Stomach (tissue), 19 donors: ENCODE measurements at places on chromosomes 16 and 17. TPM values are rescaled to one million over a fixed set of nuclear protein-coding genes. Genes with fewer than 3 reads are reported as not detected.

CACNG4 gene
- not detected for total RNA-seq

CDK5R1 gene
- 2.2 TPM for total RNA-seq

GALR2 gene
- not detected for total RNA-seq

SYCE1L gene
- not detected for total RNA-seq

CAPN15 gene
- total RNA-seq = 36.8 TPM

ELAC2 gene
- total RNA-seq = 88.1 TPM

C16orf90 gene
- total RNA-seq = not detected

CTRB1 gene
- not detected for total RNA-seq

ZC3H18 gene
- total RNA-seq = 17.8 TPM

TNFSF13 gene
- total RNA-seq = 16.9 TPM

MYH8 gene
- total RNA-seq = not detected

ZNF287 gene
- 4.5 TPM for total RNA-seq

GRCh38 chr17:31509095-31509804, 117.8 kb downstream of the RAB11FIP4 start:
- no peak for DNase-seq

- peak; percentile 72 for DNase-seq
Observed at GRCh38 chr16:15521758-15522509, 87.5 kb downstream of the BMERB1 start.

- no peak for DNase-seq
Observed at GRCh38 chr17:68861602-68862001, 93.6 kb downstream of the ABCA8 start.

- peak; percentile 90 for DNase-seq
Observed at GRCh38 chr16:67150047-67150832, 558 bp downstream of the B3GNT9 start.

GRCh38 chr17:8846768-8847211, 20.7 kb downstream of the PIK3R6 start:
- peak; percentile 67 for DNase-seq

GRCh38 chr17:17946093-17946492, 26.1 kb downstream of the TOM1L2 start:
- no peak for DNase-seq

DNA sequence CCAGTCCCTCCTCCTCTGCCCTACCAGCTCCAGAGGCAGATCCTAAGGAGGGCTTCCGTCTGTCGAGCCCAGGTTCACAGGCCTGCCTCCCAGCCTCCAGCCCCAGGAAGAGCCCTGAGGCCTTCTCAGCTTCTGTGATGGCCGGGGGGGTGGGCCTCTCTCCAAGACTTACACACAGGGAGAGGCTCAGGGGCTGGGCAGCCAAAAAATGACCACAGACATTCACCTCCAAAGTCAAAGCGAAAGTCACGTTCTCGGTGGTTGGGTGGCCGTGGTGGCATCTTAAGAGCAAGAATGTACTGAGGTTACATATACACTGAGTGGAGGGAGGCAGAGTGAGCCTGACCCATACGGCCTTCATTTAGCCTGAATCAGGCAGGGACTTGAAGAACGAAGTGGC, 119.1 kb downstream of the CCDC182 start:
- no peak for DNase-seq

DNA sequence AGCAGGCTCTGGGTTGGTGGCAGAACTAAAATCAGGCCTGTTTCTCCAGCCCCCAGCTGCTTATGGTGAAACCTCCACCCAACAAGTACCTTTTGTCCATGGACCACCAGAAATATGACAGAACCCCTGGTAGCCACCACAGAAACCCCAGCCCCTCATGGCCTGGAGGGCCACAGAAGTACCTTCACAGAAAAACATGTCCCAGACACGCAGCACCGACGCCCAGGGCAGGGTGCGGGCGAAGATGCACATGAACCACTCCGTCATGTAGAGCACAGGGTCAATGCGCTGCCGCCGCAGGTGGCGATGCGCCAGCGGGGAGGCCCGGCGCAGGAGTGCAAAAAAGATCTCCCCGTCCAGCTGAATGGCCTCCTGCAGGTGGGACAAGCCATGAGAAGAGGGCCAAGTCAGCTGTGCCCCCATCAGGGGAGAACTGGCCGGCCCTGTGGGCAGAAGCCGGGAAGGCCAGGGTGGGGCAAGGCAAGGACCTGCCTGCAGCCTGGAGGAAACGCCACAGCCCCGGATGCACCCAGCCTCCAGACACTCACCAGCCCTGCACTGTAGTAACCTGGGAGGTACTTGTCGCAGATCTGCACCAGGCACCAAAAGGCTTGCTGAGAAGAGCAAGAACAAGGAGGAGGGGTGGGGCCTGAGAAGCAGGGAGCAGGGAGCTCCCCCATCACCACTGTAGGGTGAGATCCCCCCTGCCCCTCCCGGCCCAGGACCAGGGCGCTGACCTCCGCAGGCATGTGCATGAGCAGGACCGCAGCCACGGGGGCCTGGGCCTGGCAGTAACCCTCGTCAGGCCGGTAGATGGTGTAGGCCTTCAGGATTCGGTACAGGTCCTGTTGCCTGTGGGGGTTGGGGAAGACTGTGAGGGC, 4.1 kb upstream of the CD2BP2 start:
- DNase-seq = no peak

DNA sequence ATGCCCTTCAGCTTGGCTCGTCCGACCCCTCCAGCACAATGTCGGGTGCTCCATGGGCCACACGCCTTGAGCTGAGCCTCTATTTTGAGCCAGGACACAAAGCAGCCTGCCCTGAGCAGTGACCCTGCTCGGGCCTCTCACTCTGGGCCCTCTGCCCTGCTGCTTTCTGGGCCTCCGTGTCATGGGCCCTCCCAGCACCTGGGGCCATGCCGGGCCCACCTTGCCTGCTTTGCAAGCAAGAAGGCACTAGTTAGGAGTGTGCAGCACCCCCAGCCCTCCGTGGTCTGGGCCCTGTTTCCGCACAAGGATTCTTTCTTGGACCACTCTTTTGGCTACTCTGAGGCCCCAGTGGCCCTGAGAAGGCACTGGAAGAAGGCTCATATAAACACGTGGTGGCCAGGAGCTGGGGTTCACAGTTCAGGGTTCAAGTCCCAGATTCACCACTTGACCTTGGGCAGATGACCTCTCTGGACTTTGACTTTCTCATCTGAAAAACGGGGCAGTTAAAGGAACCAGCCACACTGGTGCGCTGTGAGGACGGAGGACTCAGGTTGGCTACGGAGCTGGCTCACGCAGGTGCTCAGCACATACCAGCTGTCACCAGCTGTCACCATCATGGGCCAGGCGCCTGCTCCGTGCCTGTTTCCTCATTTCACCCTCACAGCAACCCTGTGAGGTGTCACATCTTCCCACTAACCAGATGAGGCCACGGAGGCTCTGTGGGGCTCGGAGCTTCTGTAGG, 166.0 kb upstream of the GSE1 start:
- peak; percentile 72 for DNase-seq

- no peak for DNase-seq
Observed at GRCh38 chr16:4018391-4018790, 97.9 kb downstream of the ADCY9 start.

DNA sequence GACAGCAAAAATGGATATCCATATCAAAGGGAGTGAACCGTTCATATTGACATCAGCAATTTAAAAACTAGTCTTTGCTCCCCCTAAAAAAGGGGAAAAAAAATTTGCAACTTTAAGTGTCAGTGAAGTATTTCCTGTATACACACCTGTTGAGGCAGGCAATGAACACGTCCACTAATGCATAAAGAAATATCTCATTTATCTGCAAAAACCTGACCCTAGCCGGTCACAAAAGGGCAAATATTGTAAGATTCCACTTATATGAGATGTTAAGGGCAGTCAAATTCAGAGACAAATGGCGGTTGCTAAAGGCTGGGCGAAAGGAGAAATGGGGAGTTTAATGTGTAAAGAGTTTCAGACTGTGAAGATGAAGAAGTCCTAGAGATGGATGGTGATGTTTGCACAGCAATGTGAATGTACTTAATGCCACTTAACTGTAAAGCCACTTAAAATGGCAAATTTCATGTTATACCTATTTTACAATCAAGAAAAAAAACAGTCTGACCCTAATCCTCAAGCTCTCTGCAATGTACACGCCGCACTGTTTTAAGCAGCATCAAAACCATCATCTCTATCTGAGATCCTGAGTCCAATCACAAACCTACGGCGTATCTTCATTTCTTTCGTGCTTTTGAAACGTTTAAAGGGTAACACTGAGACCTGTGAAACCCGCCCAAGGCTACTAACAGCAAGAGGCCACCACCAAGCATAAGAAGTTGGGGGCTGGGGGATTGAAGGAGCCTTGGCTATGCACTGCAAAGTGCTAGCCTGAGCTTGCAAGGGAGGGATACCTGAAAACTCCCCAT, 1.1 kb downstream of the PARN start:
- no peak for DNase-seq

DNA sequence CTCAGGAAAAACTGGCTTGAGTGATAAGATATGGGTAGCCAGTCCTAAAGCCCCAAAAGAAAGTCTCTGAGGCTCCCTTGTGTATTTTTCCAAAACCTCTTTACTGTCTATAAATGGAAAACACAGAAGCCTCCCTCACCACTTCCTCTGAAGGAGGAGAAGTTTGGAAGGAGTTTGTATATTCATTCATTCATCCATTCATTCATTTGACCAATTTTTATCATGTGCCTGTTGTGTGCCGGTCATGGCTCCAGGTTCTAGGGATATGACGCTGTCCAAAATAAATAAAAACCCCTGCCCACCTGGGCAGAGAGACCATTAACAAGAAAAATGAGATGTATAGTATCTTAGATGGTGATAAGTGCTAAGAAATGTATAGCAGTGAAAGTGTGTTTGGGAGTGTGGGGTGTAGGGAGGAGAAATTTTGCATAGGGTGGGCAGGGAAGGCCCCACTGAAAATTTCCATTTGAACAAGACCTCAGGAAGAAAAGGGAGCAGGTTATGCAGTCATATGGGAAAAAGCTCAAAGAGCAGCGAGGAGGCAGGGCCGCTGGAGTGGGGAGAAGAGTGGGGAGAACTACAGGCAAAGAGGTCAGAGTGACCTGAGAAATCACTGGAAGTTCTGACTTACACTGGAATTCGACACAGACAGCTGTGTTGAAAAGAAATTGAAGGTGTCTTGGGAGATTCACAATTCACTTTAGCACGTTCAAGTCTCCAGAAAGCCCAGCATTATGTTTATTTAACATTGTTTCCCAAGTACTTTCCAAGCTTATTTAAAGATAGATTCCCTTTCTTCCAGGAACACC, 6.1 kb upstream of the WIPI1 start:
- DNase-seq = no peak

GRCh38 chr17:40242774-40243173, 23.7 kb downstream of the WIPF2 start:
- no peak for DNase-seq

- DNase-seq = no peak
Observed at GRCh38 chr17:50304781-50305404, 30.6 kb downstream of the TMEM92 start.

GRCh38 chr16:79537584-79537983, 63.0 kb downstream of the MAF start:
- DNase-seq = no peak

DNA sequence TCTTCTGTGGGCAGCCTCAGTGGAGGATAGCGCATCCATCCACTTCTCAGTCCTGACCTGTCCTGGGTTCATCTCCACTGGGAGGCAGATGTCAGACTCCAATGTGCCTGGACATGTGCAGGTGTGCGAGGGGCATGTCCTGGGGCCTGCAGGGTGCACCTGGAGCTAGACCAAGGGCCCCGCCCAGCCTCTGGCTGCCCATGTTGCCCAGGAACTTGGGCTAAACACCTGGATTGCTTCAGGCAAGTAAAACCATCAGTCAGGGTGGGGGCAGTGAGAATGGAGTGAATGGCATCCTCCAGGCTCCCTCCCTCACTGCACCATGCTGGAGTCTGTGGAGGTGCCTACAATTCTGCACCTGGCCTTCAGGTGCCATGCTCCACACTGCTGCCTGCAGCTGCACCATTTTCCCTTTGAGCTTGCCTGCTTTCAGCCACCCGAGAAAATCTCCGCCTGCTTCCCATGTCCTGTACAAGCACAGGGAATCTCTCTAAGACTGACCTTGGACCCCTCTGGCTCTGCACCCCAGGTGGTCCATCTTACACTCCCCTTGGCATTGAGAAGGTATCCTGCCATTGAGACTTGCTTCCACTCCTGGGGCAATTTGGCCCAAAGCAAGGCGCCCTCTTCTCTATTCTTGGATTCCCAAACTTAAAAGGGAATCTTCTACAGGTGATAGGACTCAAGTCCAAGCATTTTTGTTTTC, 2.1 kb upstream of the MFSD6L start:
- DNase-seq = no peak

- peak; percentile 24 for DNase-seq
Observed at GRCh38 chr16:77328274-77328673, 106.6 kb downstream of the ADAMTS18 start.

DNA sequence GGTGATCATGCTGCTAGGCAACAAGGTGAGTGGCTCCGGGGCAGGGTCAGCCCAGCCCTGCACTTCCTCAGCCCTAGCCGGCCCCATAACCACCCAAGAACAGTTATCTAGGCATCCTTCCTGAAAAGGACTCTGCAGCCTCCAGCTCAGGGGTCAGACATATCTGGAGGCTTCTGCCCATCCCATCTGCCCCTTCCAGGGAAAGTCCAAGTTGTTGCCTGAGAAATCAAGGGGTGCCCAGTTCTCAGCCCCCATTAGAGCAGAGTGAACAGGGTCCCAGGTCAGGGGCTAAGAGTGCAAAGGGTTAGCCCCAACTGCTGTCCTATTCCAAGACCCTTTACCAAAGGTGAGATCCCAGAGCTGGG, 4.1 kb upstream of the NHERF1 start:
- DNase-seq = no peak

- no peak for DNase-seq
Observed at GRCh38 chr16:51222016-51222415, 70.9 kb upstream of the SALL1 start.

DNA sequence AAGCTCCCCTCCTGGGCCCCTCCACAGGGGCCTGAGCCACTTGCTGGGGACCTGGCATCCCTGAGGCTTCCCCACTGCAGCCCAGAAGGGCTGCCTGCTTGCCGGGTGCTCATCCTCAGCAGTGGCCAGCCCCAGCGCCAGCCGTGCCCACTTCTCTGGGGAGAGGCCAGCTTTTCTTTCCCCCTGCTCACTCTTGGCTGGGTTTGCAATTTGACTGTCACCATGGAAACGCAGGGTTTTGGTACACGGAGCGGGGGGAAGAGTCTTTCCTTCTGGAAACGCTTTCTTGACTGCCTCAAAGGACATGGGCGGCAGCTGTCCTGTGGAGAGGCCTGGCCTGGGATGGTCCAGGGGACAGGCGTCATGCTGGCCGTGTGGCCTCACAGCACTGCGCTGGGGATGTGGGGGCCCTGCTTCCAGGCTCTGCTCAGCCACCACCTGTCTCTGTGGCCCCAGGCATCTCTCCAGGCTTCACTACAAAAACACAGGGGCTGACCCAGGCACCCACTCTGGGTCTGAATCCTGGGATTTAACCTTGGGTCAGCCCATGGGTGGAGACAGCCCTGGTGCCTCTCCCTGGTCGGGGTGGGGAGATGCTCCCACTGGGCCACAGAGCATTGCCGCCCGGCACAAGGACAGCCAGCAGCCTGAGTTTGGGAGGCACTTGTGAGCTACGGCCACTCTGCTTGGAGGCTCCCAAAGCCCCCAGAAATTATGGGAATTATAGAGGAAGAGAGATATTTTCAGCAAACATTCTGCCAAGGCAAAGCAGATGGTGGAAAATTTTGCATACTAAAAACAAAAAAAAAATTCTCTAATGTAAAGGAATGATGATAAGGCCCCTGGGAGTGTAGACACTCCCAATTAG, 45.9 kb upstream of the DOC2B start:
- DNase-seq = no peak
